ENCODE measurements at places on chromosomes 11 and 22.
A peak's percentile ranks its signal among the peaks of the same experiment; 100 is the strongest.

GRCh38 chr11:66287889-66288670, 863 bp downstream of the YIF1A start:
- DNase-seq = no peak

DNA sequence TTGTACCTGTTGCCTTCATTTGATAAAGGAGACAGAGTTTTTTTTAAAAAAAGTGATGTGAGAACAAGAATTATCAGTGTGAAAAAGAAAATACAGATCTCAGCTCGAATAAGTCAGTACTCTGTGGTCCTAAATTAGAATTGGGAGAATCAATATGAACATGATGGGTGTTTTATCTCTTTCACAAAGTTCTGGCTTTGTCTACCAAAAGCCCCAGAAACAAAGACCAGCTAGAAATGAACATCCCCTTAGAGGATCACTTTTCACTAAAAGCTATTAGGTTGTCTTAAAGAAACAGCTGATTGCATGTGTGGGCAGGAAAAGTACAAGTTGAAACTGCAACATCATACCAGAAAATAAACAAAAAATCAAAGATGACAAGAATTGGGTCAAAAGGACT, 8.4 kb upstream of the ST14 start:
- no peak for DNase-seq

DNA sequence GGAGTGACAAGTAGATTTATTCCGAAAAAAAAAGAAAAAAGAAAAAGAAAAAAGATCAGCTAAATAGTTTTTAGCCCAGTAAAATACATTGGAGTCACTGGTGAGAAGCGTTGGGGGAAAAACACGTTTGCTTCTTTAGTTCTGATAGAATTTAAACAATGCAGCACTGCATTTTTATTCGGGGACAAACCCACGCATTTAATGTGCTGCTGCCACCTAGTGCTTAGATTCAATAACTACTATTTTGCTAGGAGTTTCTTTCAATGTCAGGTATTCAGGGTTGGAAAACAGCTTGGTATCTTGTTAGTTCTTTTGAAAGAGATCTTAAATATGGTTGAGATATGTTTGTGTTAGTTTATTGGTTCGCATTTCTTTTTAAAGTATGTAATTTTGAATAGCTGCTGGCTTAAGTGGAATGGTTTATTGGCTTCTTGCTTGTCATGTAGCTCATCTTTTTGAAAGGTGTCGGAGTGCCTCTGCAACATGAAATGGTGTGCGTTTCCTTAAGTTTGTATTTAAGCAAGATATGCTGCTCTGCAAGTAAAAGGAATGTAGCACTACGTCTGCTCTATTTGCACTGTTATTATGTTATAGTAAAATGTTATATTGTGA, 41.9 kb downstream of the SVIP start:
- no peak for DNase-seq

- DNase-seq = peak; percentile 41
These were observed 21.9 kb downstream of the ASCC2 start for GRCh38 chr22:29816128-29816527.
